ENCODE measurements at places on chromosomes 13 and 19.

- no peak for DNase-seq
Measured at GRCh38 chr19:6424195-6424938, at the start of gene KHSRP. KHSRP (minus strand) TSS chr19:6424811; CDS start chr19:6424701, 110 bp downstream.

GRCh38 chr13:92775658-92776057 is 450.9 kb upstream of the GPC6 start:
- no peak for DNase-seq

GRCh38 chr19:54725321-54725720 is 1.1 kb downstream of the KIR3DL3 start:
- DNase-seq = no peak

- DNase-seq = no peak
Measured at GRCh38 chr13:73781384-73781783, 352.8 kb downstream of the KLF12 start.

DNA sequence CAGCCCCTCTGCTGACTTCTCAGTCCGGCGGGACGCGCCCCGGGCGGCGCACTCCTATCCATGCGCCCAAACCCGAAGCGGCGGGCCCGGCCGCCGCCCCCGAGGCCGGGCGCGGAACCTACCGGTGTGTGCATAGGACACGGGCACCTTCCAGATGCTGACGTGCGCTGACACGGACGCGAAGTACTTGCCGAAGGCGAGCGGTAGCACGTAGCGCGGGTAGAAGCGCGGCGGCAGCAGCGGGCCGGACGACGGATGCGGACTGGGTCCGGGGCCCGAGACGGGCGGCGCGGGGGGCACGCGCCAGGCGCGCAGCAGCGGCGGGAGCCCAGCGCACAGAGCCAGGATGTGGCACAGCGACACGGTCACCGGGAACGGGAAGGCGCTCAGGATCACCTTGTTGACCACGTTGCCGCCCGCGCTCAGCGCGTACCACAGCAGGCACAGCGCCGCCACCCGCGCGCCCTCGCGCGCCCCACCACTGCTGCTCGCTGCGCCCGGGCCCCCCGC is 338 bp downstream of the SLC35E1 start:
- no peak for DNase-seq

DNA sequence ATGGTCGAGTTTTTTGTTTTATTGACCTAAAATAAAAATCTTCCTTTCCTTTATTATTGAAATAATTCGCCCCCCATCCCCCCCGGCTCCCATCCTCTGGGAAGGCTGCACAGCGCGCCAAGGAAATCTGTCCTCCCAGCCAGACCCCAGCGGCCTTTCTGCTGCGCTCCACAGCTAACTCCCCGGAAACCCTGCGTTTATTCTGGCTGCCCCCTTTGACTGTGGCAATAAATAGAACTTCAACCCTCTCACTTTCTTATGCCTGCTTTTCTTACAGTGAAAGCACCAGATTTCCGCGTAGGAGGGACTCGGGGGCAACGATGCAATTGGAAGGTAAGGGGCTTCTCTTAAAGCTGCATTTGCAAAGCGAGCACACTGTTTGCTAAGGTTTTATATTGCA is 9.7 kb upstream of the C19orf12 start:
- no peak for DNase-seq

- no peak for DNase-seq
Measured at GRCh38 chr13:91292630-91293221, 54.8 kb upstream of the MIR17HG start.

DNA sequence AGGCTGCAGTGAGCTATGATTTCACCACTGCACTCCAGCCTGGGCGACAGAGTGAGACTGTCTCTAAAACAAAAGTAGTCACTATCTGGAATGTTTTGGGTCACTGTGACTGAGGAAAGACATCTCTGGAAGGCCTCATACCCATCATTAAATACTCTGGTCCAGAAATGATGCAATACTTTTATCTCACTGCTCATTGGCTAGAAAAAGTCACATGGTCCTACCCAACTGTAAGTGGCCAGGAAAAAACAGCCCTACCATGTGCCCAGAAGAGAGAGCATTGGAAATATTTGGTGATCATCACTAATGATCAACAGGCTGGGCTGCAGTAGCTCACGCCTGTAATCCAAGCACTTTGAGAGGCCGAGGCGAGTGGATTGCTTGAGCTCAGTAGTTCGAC is 29.8 kb downstream of the PNPLA6 start:
- DNase-seq = no peak

GRCh38 chr13:110283736-110284517 is 23.0 kb downstream of the COL4A1 start:
- DNase-seq = no peak

DNA sequence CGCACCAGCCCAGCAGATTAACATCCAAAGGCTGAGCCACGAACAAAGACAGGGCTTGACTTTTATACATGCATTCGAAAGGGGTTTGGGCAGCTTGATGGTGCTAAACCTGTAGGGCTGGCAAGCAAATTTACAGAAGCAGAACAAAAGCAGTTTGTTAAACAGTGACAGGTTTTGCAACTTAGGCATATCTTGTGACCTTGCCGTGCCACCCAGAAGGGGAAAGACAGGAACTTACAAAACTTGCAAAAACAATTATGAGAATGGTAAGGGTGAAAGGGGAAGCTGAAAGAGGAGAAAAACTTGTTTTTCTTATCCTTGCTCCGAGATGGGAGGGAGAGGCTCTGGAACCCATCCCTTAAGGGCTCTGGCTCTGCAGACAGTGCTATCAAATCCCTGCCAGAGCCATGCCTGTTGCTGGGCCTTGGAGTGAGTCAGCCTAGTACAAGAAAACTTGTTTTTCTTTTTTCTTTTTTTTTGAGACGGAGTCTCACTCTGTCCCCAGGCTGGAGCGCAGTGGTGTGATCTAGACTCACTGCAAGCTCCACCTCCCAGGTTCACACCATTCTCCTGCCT is 1325.2 kb upstream of the PRR20A start:
- DNase-seq = no peak

DNA sequence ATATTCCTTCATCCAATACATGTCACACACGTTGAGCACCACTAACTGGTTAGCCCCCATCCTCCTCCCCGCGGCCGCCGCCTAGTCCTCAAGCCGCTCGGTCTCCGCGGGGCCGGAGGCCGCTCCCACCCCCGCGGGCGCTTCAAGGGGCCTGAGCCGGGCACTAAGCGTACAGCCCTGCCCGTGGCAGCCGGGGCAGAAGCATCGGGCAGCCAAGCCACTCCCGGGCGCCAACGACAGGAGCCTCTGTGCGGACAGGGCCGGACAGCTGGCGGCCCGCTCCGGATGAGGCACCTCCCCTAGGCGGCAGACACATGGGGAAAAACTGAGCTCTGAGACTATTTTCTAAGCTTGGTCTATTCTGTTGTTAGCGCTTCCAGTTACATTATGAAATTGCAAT is 2.8 kb upstream of the ZNF543 start:
- DNase-seq = no peak

- no peak for DNase-seq
Measured at GRCh38 chr19:50000841-50001557, 24.2 kb downstream of the VRK3 start.

- DNase-seq = no peak
Measured at GRCh38 chr19:45428384-45429231, 4.9 kb upstream of the ERCC1 start.

DNA sequence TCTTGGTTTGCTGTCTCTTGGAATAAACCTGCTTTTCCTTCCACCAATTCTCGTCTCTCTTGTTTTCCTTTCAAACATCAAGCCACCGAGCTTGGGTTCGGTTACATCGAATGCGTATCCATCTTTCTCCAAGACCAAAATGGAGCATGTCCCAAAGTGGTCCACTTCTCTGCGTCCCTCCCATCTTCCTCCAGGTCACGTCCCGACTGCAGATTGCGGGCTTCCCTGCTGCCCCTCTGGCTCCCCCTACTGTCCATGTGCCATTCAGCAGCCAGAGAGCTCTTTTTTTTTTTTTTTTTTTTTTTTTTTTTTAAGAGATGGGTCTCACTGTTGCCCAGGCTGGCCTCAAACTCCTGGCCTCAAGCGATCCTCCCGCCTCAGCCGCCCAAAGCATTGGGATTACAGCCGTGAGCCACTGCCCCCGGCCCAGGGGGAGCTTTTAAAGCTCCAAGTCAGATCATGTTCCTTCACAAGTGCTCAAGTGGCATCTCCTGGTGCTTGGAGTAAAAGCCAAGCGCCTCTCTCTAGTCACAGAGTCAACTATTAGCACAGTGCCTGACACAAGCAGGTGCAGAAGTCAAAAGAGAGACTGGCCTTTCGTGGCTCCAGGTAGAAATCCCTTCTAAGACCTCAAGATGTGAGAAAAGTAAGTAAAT is 10.0 kb downstream of the COL5A3 start:
- DNase-seq = peak; percentile 18
